Heart right ventricle (tissue), 16 donors: ENCODE measurements at places on chromosomes 5 and 9. TPM values are rescaled to one million over a fixed set of nuclear protein-coding genes. Genes with fewer than 3 reads are reported as not detected.

DNA sequence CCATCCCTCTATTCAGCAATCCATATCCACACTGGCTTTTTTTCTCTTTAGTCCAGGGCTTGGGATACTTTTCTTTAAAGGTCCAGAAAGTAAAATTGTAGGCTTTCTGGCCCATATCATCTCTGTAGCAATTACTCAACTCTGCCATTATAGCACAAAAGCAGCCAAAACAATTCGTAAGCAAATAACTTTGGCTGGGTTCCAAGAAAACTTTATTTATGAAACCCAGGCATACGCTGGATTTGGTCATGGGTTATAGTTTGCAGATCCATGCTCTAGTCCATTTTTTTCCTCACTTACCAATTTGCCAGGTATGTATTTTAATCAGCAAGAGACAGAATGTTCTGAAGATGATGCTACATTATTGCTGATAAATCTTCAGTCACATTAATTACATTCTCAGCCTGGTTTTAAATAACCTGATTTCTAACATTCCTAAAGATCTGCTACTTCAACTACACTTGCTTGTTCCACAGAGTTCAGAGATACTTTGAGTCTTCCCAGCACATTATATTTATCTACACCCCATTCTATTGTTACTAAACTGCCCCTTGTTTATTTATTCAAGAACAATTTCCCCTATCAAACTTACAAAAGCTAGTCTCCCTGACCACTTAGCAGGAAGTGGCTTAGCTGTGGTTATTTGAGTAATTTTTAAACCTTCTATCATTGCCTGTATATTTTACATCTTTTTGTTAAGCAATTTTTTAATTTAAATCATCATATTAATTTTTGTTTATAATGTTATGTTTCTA is 161.0 kb downstream of the ISL1 start:
- DNase-seq = no peak

DNA sequence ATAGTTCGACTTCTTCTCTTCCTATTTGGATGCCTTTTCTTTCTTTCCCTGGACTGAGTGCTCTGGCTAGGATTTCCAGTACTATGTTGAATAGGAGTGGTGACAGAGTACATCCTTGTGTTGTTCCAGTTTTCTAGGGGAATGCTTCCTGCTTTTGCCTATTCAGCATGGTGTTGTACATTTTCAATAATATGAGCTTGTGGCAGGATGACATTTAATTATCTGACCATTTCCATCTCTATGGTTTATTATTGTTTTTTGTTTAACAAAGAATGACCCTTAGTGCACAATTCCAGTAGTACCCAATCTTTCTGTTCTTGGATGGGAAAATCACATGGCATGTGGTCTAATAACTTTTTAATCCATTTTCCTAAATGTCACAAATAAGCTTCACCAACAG is 135.6 kb upstream of the SLC12A2 start:
- no peak for DNase-seq

DNA sequence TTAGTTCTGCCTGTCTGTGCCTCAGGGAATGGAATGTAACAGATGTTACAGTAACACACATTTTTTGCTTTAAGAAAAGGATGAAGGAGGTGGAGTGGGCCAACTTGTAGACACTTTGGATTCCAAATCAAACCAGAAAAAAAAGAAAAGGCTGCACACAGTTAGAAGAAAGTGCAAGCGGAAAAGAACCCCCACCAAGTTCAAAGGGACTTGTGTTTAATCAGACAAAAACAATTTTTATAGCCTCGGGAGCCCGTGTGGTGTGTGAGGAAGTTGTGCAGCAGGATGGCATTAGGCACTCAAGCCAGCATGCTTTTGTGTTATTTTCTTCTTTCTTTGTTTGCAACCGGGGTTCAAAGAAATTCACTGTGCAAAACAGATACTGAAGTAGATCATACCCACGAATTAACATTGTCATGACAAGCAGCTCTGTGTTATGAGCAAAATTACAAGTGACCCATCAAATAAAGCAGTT is 189.5 kb downstream of the SEMA5A start:
- DNase-seq = no peak

- DNase-seq = no peak
These were observed 105.9 kb upstream of the IER5L start for GRCh38 chr9:129283705-129284606.

CYSRT1 gene
- 0.71 TPM for total RNA-seq

SVEP1 gene
- total RNA-seq = 8.7 TPM

GRCh38 chr9:89477811-89478630 is 19.9 kb downstream of the SEMA4D start:
- DNase-seq = no peak

- no peak for DNase-seq
These were observed 97.3 kb downstream of the KCNT1 start for GRCh38 chr9:135799261-135799660.

ROR2 gene
- 0.35 TPM for total RNA-seq

DNA sequence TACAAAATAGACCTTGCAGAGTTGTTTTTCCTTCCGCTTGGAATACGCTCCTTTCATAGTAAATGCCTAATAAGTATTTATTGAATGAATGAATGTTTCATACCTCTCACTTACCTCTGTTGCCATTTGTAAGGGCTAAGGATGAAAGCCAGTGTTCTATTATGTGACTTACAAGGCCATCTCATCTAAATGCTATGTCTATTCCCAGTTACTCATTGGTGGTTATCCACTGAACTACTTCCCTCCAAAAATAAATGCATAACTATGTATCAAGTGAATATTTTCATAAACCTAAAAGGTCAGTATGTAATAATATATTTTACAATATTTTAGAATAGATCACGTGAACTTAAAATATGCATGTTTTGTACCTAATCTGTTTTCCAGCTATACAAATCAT is 670.5 kb upstream of the RGMB start:
- no peak for DNase-seq

DNA sequence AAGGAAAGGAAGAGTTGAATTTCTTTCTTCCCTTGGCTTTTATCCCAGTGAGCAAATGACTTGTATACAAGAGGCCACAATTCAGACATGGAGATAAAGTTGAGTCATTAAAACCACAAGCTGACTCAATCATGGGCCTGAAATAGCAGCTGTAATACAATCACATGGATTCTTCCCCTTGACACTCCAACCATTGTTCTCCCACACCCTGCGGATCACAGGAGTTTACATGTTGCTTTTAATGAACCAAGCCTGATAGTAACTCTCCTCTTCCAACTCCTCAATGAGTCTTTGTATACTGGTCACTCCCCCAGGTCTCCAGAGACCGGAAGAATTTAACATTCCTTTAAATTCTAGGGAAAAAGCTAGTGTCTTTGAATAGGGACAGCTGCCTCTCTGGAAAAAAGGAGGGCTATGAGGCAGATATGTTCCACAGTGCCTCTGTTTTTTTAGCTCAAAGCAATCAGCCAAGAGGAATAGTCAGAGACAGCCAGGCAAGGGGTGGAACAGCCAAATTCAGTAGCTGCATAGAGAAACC is 32.4 kb downstream of the PCDHGC5 start:
- peak; percentile 80 for DNase-seq

GLRX gene
- total RNA-seq = 112 TPM

DNA sequence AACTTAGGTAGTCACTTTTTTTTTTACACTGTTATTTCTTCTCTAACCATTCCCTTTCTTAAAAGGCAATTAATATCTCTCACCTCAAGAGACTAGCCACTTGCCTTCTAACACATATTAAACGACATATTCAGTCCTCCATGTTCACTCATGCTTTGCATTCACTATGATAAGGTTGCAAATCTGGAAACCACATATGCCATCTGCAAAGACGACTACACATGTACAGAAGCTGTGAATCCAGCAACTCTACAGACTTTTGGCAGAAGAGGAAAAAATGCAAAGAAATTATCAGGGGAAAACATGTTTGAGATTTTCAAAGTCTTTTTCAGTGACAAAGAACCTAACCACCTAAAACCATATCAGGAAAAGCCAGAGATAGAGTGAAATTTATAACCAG is 112.1 kb downstream of the EPB41L4A start:
- no peak for DNase-seq

OR1N1 gene
- total RNA-seq = not detected

ACOT12 gene
- not detected for total RNA-seq

DBN1 gene
- total RNA-seq = 19.6 TPM

DNA sequence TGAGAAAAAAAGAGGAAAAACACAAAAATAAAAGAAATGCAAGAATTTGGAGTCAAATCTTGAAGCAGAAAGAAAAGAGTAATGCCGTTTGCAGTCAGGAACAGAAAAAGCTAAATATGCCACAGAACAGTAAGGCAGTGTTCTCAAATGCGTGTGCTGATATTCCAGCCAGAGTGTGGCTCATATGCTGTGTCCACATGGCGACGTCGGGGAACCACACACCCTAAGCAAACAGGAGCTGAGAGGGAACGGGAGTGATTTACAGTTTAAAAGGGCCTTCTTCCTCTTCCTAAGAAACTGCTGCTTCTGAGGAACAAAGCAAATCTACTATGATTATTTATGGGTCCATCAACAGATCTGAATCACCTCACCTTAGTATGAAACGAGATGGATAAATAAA is 42.7 kb downstream of the DDX31 start:
- no peak for DNase-seq

CARTPT gene
- not detected for total RNA-seq
